ENCODE measurements at places on chromosomes 16 and 17. TPM values are rescaled to one million over a fixed set of nuclear protein-coding genes. Genes with fewer than 3 reads are reported as not detected.

Gene RNF43
- total RNA-seq: 7.4 TPM

Gene KLHL10
- total RNA-seq: 0.32 TPM

Gene TNFRSF13B
- total RNA-seq: 0.28 TPM

Gene BEAN1
- 0.92 TPM for total RNA-seq

Gene SEPTIN12
- total RNA-seq: not detected

Gene DBNDD1
- 13.9 TPM for total RNA-seq

Gene STX4
- 42.8 TPM for total RNA-seq

Gene ASPHD1
- total RNA-seq: 1.00 TPM

All from esophagus mucosa (tissue), 1 donor.